ENCODE measurements at places on chromosomes 2 and 18.

- no peak for DNase-seq
These were observed 129.0 kb downstream of the LPIN1 start for GRCh38 chr2:11875481-11875880.

DNA sequence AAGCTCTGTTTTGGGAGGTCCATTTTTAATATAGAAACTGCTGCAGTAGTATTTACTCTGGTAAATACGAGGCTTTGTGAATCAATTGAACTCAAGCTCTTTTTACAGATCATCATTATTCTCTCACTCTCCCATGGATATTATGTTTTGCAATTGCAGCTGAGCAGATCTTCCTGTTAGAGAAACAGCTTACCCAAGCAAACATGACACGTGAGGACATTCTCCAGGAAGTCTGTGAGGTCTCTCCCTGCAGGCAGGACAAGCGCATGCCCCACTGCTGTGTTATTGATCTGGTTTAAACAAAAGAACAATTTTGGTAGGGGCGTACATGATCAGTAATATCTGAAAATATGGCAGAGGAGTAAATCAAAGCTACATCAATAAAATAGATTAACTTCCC is 72.1 kb downstream of the COL6A3 start:
- no peak for DNase-seq

- DNase-seq = no peak
These were observed 97.6 kb downstream of the C1D start for GRCh38 chr2:67965246-67965645.

DNA sequence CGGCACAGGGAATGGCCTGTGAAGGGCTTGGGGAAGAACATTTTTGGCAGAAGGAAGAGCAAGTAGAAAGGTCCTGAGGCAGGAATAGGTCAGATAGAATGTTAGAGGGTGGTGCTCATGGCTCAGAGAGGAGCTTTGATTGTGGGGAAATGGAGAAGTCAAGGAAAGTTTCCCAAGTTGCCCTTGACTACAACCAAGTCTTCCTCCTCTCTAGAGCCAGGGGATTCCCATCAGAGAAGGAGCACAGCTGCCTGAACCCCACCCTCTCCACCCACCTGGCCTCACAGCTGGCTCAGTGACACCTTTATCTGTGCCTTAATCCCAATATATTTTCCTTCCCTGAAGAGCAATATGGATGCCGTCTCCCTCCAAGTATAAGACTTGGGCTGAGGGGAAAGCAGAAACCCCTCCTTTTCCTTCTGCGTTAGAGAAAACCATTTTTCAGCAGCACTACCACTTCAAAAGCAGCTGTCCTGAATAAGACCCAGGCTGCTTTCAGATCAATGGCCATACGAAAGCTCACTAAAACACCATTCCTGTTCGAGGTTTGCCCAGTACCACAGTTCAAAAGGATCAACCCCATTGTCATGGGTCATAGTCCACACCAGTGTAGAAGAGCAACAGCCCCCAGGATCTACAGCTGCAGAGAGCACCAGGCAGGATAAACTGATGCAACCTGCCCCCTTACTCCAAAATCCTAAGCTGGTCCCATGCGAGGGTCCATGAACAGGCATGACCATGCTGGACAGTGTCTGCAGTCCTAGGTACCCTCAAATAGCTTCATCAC is 199.6 kb downstream of the AFF3 start:
- DNase-seq = no peak

DNA sequence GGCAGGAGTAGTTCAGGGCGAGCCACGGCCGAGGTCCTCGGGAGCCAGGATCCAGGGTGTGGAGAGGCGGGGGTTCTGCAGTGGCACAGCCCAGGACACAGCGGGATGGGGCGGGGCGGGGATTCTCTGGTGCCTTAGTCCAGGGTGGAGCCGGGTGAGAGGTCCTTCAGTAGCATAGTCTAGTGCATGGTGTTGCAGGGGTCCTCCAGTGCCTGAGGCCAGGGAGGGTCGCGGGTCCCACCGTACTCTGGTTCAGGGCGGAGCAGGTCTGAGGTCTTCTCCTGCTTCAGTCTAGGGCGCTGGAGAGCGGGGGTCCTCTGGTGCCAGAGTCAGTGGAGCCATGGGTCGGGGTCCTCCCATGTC is 131.1 kb downstream of the CCDC74A start:
- DNase-seq = no peak

DNA sequence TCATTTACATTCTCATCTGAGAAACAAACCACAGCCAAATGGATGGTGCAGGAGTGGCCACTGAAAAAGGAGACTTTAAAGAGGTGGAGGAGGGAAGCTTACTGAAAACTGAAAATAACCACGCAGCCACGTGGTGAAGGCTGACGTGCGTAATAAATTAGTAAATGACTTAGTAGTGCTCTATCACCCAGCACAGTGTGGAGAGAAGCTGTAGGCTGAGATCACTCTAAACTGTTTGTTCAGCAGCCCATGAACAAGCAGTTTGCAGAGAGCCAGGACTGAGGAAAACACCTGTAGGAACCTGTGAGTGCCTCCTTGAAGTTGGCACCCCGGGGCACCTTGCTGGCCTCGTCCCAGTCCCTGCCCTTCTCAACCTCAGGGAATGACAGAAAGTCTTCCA is 193.0 kb downstream of the TXNL1 start:
- no peak for DNase-seq

DNA sequence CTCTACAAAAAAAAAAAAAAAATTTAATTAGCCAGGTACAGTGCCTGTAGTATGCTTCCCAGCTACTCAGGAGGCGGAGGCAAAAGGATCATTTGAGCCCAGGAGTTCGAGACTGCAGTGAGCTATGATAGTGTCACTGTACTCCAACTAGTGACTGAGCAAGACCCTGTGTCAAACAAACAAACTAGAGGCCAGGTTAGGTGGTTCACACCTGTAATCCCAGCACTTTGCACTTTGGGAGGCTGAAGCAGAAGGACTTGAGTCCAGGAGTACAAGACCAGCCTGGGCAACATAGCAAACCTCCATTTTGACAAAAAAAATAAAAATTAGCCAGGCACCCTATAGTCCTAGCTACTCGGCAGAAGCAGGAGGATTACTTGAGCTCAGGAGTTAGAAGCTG is 13.4 kb downstream of the HDLBP start:
- DNase-seq = no peak

- no peak for DNase-seq
These were observed 673.8 kb upstream of the FANCL start for GRCh38 chr2:58914733-58915505.

DNA sequence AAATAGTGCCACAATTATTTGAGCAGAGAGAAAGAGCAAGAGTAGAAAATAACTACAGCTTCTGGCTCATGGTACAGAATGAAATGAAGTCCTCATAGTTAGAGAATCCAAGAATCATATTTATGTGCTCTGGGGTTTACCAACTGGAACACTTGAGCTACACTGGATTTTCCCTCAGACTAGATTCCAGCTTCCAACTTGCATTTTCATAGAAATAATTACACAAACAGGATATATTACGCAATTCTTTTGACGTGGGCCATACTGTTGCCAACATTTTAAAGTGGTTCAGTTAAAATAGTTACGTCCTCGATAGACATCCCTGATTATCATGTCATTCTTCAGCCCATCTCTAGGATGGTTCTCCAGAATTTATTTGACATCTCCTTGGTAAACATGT is 129.2 kb downstream of the ETAA1 start:
- DNase-seq = no peak

GRCh38 chr18:78901923-78902794 is 77.5 kb upstream of the SALL3 start:
- no peak for DNase-seq

DNA sequence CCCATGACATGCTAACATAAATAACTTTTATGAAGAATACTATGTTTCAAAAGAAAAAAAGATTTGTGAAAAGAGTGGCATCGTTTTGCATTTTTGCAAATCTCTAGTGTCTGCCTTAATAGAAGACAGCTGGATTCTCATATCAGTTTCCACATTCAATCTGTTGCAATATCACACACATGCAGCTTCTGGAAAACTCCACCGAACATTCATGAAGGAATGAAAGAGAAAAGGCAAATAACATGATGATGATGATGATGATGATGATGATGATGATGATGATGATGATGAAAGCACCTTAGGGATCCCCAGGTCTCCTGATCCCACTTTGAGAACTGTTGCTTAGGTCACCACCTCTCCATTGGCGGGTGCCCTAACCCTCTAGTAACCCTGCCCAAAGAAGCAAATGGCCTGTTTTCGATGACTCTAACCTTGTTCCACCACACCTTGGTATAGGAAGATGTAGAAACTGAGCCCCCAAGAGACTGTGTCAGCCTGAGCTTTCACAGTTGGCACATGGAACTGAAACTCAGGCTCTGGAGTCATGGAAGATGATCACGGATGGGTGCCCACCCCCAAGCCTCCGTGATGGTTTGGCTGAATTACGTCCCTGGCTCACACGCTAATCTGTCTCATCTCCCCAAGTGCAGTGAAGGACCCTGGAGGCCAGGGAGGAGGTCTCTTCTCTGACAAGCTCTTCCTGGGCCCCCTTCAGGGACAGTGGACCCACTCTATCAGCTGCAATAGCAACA is 80.1 kb upstream of the SMAD7 start:
- peak; percentile 39 for DNase-seq

GRCh38 chr2:77520641-77521547 is 1.3 kb downstream of the LRRTM4 start:
- no peak for DNase-seq

DNA sequence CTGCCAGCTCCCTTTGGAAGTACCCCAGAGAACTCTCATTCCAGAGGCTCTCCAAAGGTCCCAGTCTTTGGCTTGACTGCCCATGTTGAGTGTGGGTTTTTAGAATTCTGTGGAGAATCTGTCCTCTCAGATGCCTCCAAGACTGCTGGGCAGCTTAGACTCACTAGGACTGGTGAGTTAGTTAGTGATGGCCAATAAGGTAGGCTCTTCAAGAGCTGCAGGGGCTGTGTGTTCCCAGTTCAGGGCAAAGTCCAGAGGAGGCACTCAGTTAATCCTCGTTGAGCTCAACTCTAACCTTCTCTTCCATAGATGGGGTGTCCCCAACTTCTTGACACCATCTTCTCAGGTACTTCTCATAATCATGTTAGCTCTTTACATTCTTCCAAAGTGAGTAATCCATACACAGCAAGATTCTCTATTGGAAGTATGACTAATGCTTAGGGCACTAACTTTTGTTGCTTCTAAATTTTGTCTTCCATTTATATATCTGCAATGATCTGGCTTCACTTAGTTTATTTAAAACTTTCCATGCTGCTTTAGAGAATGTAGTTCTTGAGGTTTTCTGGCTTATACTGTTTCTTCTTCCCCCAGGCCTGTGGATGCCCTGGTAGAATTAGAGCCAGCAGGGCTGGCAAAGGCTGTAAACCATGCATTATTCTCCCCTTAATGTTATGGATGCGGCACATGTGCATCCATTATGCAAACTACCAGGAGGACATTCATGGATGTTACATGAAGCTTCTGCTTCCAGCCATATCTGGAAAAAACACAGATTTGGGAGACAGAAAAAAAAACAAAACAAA is 88.9 kb downstream of the POLE4 start:
- no peak for DNase-seq

GRCh38 chr2:49913025-49913424 is 758.7 kb upstream of the FSHR start:
- no peak for DNase-seq

- DNase-seq = no peak
These were observed 31.9 kb downstream of the ASB1 start for GRCh38 chr2:238458651-238459050.

Data from AG09319 (cell line).